ENCODE measurements at places on chromosomes 7 and 10.

- no peak for DNase-seq
These were observed 5.0 kb downstream of the NOLC1 start for GRCh38 chr10:102157224-102157623.

DNA sequence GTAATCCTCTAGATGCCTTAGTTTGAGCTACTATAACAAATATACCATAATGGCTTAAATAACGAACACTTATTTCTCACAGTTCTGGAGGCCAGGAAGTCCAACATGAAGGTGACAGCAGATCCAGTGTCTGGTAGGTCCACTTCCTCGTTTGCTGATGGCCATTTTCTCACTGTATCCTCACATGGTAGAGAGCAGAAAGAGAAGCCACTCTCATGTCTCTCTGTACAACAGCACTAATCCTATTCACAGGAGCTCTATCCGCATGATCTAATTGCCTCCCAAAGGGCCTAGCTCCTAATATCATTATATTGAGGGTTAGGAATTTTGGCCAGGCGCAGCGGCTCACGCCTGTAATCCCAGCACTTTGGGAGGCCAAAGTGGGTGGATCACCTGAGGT lies 10.2 kb downstream of the HIBADH start:
- DNase-seq, result no peak

GRCh38 chr10:113108194-113108835 lies 158.3 kb downstream of the TCF7L2 start:
- DNase-seq, result no peak

DNA sequence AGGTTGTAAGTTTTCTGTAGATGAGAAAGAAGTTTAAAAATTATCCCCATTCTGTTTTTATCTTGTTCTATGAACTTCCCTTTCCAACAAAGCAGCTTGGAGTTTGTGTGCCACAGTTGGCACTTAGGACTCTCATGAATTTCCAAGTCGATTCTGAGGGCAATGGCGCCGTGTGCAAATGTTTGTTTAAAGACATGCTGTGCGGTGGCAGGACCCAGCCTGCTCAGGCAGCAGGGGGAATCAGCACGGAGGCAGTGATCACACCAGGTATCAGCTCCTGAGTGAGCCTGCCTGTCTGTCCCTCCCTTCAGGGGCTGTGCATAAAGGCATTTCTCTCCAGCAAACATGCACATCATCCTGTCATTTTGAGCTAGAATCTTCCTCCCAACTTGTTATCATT lies 109.8 kb upstream of the WDR11 start:
- no peak for DNase-seq

DNA sequence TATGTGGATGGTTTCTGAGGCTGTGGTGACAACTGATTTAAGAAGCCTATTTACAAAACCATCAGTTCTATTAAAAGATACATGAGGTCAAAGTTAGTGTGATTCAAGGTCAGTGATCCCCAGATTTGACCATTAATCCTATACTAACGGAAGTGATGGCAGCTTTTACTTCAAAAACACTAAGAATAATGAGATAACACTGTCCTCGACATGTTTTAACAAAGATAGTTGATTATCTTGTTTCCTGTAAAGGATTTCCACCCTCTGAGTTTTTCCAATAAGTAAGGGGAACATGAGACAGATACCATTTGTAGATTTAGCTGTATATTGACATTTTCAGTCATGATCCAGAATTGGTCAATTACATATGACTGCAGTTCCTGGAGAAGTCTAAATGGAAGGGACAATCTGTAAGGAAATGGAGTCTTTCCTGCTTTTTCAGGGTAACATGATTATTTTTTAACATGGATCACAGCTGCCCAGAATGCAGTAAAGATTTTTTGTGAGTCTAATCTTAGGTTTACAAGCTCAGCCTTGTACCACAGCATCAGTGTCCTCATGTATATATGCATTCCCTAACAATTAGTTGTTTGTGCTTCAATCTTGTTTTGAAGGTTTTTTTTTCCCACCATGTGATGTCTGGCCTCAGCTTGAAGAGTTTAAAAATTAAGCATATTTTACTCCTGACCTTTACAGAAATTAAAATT lies 188.0 kb downstream of the PPP1R9A start:
- no peak for DNase-seq

DNA sequence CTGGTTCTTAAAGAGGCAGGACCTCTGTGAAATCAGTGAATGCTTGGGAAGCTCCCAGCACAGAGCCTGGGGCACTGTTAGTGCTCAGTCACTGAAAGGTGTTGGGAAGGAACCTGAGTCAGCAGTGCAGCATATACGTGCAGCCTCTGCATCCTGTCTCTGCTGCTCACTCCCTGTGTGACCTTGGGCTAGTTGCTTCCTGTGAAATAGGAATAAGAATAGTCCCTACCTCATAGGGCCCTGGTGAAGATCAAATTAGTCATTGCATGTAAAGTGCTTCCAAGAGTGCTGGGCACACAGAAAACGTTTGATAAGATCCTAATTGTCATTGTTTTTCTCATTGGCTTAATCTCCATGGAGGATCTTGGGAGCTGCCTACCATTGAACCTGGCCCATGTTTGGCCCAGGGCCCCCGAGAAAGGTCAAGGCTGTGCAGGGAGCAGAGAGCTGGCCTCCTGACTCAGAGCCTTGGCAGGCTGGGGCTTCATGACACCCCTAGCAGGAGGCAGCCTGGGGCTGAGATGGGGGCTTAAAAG lies 73.3 kb upstream of the COL13A1 start:
- DNase-seq, result no peak

- DNase-seq, result no peak
These were observed 7.7 kb downstream of the ZNF33B start for GRCh38 chr10:42630537-42631134.

DNA sequence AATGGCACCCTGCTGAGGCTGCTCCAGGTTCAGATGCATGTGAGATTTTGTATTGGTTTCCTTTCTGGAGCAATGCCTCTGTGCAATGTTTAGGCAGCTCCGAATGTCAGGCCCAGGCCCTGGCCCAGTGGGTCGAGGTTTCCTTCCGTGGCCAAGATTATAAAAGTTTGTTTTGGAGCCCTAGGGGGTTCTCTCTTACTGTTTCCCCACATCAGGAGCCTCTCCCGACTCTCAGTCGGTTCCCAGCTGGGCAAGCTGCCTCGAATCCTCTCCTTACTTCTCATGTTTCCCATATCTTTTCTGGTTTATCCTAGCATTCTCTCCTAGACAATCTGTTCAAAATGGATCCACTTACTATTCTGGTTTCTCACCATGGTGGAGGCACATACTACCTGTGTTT lies 11.0 kb downstream of the TMEM140 start:
- no peak for DNase-seq

- no peak for DNase-seq
These were observed 620.5 kb upstream of the LRRN3 start for GRCh38 chr7:110470420-110470819.

GRCh38 chr7:70646536-70647248 lies 485.3 kb upstream of the GALNT17 start:
- no peak for DNase-seq

GRCh38 chr10:103727546-103727963 lies 127.8 kb downstream of the SH3PXD2A start:
- DNase-seq, result no peak

GRCh38 chr10:15046626-15047025 lies 2.9 kb downstream of the OLAH start:
- no peak for DNase-seq

DNA sequence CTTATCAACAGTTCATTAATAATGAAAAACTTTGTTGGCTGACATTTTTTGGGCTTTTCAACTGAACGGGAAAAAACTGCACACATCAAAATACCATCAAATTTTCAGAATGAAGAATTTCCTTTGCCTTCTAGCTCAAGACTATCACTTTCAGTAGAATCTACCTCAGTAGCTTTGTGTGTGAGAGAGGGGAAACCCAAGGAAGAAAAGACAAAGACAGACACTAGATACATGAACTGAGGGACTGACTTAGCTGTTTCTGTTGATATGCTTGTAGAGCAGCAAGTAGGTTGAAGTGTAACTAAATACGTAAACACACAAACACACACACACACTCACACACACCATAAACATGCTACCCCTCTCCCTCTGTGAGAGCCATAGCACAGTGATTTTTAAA lies 257.1 kb downstream of the CDK14 start:
- DNase-seq, result no peak

- DNase-seq, result no peak
These were observed 639.7 kb upstream of the AUTS2 start for GRCh38 chr7:68958571-68958970.

DNA sequence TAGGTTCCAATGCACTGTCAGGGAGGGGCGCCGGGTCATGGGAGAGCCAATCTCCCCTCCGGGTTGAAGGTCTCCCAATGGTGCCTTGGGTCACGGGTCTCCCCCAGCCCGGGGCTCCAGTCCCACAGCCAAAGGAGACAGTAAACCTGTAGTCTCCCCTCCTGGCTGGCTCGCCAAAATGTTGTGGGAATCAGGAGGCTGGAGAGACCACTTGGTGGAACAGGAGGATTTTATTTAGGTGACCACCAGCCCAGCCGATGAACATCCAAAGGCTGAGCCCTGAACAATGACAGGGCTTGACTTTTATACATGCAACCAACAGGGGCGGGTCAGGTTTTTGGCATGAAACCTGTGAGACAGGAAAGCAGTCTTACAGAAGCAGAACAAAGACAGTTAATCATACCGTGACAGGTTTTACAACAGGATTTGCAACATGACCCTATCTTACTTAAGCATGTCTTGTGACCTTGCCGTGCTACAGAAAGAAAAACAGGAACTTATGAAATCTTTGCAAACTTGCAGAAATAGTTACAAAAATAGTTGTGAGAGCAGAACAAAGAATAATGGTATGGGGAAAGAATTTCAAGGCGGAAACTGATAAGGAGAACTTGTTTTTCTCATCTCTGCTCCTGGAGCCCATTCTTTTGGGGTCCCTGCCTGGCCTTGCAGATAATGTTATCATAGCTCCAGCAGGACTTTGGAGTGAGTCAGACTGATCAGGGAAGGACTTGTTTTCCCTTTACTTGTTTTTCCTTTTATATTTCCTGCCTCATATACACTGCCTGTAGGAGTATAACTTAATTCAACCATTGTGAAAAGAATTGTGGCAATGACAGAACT lies 7.1 kb downstream of the ERV3-1 start:
- DNase-seq, result no peak

- no peak for DNase-seq
These were observed 43.4 kb downstream of the RGS10 start for GRCh38 chr10:119498889-119499676.

DNA sequence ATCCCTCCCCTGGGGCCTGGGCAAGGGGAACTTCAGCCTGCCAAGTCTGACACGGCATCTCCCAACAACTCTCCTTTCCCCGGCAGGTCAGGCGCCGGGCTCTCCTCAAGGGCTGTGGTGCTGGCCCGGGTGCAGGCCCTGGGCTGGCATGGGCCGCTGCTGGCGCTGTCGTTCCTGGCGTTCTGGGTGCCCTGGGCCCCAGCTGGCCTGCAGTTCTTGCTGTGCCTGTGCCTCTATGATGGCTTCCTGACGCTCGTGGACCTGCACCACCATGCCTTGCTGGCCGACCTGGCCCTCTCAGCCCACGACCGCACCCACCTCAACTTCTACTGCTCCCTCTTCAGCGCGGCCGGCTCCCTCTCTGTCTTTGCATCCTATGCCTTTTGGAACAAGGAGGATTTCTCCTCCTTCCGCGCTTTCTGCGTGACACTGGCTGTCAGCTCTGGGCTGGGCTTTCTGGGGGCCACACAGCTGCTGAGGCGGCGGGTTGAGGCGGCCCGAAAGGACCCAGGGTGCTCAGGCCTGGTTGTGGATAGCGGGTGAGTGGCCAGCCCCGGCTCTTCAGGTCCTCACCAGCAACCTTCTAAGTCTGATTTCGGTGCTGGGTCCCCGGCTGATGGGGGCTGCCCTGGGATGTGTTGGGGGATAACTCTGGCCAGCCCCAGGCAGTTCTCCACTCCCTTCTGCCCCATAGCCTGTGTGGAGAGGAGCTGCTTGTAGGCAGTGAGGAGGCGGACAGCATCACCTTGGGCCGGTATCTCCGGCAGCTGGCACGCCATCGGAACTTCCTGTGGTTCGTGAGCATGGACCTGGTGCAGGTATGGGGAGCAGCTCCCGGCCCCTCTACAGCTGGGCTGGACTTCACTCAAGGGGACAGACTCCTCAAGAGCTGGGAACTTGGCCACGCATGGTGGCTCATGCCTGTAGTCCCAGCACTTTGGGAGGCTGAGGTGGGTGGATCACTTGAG lies 19.5 kb upstream of the C10orf95 start:
- no peak for DNase-seq

DNA sequence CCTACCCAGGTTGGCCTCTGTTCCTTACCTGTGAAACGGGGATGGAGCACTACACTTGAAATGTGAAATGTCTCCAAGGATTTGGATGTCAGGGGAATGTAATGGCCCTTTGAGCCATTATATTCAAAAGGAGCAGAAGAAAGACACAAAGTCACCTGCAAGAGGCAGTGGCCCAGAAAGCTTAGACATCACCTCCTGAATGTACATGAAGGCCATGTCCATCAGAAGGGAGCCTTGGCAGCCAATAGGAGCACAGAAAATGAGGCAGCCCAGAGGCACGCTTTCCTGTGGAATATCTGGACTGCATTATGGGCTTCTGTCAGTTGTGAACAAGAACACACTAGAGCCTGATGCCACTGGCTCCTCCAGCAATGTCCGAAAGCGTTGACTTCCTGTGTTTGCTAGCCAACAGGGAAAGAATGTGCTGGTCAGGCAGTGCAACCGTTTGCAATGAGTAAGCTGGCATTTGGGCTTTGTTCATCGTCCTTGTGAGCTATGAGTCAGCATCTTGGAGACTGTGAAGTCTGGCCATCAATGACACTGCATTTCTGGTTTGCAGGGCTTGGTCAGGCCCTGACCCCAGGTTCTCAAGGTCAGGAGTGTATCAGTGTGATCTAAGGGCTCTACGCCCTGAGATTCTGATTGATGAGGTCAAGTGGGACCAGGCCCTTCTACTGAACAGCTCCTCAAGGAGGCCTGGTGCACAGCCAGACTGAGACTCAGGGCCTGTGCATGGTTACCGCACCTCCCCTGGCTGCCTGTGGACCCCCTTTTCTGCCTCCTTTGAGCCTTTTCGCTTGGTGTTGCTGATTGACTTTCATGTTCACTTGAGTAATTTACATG lies 222.4 kb downstream of the RPS24 start:
- DNase-seq, result no peak

DNA sequence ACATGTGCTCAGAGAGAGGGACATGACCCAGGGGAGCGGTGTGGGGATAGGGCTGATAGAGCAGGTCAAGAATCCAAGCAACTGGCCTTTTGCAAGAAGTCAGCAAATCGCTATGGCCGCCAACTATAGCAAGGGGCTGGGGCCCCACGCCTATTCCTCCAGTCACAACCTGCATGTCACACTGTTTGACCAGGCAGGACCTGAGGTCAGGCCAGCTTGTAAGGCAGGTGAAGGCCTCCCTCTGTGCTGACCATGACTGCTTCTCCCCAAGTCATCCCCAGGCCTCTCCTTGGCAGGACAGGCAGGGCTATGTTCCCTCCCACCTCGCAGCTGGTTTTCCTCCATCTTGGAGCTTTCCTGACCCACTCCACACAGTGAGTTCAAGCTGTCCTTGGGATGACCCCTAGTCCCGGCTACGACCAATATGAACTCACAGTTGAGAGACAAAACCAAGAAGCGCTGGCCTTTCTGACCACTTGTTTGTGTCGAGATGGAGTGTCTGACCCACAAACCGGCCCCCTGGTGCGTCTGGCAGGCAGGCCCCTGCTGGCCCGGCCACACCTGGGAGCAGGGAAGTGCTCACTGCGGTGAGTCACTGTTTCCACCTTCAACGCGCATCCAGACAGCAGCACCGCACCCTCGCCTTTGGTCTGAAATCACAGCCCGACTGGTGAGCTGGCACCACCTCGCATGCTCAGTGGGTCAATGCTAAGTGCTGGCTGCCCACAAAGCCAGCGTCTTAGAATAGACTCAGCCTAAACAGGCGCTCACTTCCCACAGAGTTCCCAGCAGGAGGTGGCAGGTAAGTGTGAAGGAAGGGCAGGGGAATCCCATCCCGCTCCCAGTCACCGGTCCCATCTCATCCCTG lies 81.4 kb downstream of the VWA2 start:
- no peak for DNase-seq

All from T-helper 1 cell (primary cell).